ENCODE measurements at places on chromosomes 6 and 20. TPM values are rescaled to one million over a fixed set of nuclear protein-coding genes. Genes with fewer than 3 reads are reported as not detected.

SSTR4 gene
- not detected for total RNA-seq

NKX2-4 gene
- total RNA-seq = not detected

DEFB124 gene
- total RNA-seq = not detected

NKX2-2 gene
- total RNA-seq = 4.4 TPM

FAM217B gene
- 3.8 TPM for total RNA-seq

PKIG gene
- total RNA-seq = 139 TPM

SOX12 gene
- 9.4 TPM for total RNA-seq

DNA sequence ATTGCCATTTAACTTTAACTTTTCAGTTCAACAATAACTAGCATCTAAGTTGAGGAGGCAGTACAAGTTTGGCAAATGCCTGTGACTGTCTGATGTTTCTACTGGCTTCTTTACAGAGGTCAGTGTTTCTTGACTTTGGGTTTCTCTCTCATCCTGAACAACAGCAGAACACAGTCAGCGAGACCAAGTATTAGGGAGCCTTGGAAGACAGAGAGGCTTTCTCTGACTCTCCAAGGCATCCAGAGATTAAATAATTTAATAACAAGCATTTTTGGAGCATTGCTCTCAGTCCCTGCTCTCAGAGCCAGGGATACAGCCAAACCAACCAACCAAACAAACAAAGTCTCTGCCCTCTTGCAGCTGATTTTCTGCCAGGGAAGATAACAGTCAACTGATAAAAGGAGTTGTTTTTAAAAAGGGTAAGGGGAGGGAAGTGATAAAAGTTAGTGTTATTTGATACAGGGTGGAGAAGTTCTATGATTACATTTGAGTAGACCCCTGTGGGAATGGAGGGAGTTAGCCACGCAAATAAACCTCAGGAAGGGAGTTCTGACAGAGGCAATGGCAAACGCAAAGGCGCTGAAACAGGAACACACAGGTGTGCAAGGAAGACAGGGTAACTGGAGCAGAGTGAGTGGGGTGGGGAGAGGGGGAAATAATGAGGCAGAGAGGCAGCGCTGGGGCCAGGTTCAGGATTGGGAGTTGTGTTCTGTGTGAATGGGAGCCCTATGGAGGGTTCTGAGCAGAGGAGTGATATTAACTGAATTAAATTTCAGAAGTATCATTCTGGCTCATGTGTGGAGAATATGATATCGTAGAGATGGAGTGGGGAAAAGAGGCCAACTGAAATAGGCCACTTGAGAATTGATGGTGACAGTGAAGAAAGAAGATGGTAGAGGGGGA, 55.2 kb downstream of the SEL1L2 start:
- DNase-seq = no peak

GRCh38 chr20:61373055-61373399, 121.0 kb downstream of the CDH4 start:
- no peak for DNase-seq

GRCh38 chr6:147279427-147279826, 75.2 kb downstream of the STXBP5 start:
- DNase-seq = no peak

DNA sequence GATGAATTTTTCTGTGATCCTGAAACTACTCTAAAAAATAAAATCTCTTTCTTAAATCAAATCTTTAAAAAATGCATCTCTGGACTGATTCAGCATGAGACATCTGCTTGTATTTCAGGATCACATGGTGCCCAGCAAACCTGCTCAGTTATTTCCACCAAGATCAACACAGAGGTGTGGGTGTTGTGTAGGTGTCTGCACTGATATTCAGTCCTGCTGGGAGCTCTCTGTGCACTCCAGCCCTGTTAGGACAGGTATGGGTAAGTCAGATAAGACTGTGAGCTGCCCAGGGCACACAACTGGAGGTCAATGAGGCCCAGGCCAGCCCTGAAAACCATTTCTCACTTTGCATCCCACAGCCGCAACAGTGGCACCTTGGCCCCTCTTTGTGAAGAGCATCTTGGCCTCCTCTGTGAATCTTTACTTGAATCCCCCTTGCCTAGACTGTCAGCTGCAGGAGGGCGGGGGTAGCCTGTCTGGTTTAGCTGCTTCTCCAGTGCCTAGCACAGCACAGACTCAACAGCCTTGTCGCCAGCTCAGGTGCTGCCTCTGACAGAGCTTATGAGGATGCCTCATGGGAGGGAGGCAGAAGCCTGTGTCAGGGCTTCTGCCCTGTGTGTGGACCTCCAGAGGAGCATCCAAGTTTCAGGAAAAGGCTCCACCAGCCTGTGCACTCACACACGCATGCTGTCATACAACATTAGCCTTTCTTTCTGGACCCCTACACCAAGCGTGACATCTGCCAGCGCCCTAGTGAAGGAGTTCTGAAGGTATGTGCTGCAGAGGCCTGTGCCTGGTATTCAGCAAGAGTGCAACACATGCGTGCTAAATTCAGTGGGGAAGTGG, 187.6 kb upstream of the CST7 start:
- no peak for DNase-seq

GRCh38 chr6:5278565-5279120, 17.3 kb downstream of the FARS2 start:
- no peak for DNase-seq

- peak; percentile 56 for DNase-seq
Measured at GRCh38 chr20:54148947-54149764, 24.6 kb downstream of the CYP24A1 start.

GRCh38 chr6:168660400-168660945, 219.5 kb downstream of the SMOC2 start:
- no peak for DNase-seq

Data from A172 (cell line).